Activated CD4-positive, alpha-beta T cell treated with anti-CD3 and anti-CD28 coated beads, Interleukin-2, amount 50 U/mL, for 24 hours (primary cell): ENCODE measurements at places on chromosomes 6 and 20.

- no peak for DNase-seq
These were observed 14.5 kb upstream of the CYP24A1 start for GRCh38 chr20:54188132-54188849.

DNA sequence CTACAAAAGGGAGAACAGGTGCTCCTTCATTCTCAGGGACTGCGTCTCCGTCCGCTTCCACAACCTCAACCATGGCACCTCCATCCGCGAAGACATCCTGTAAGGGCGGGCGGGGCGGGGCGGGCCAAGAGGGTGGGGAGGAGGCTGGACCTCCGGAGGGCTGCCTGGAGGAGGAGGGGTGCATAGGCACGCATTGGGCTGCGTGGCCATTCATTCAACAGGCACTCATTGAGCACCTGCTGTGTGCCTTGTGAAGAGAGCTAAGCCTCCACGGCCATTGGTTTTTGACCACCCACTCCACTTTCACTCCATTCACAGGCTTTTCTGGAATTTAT, 435 bp downstream of the ZSWIM3 start:
- DNase-seq: no peak

GRCh38 chr20:51422514-51423289, 119.8 kb downstream of the NFATC2 start:
- no peak for DNase-seq

DNA sequence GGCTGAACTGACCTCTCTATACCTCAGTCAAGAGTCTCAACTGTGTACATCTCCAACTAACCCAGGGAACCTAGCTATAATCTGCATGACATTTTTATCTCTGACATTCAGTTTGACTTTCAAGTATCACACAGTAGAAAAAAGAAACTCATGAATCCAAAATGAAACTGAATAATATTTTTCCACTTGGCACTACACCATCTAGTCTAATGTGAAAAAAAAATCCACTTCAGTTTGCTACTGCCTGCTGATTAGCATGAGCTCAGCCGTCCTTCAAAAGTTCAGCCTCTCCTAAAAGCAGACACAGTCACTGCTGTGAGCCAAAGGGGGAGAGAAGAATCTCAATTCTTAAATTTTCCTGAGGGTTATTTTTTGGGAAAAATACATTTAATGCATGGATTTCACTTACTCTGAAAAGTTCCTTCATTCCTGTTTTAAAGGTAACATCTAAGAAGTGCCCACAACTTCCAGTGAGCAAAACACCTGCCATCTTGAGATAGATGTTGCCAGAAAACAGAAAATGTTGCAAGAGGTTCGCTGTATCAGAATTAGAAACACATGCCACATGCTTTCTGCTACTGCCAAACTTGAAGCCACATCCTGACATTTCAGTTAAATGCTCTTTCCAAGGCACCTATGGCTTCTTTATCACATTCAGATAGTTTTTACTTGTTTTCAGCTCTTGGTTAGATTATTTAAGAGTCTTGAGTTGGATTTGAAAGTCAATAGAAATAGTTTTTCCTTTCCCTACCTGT, 95.4 kb downstream of the MKKS start:
- no peak for DNase-seq

GRCh38 chr6:51768087-51768486, 319.3 kb downstream of the PKHD1 start:
- no peak for DNase-seq

GRCh38 chr6:68046756-68047155, 588.3 kb upstream of the ADGRB3 start:
- no peak for DNase-seq

DNA sequence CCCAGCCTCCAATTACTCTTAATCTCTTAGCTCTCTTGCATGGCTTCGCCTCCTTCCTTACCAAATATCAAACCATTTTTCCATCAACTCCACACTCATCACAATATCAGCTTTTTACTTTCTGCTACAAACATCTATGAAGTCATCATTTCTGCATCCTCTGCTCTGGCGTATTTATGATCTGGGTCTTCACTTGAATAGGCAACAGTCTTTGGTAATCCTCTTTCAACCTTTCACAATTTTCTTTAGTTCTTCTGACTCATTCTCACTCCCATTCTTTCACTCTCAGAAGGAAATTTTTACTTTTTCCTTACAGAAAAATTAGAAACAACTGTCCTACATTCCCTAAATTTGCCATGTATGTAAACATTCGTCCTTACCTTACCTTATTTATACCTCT, 522.4 kb downstream of the HDGFL1 start:
- DNase-seq: no peak

DNA sequence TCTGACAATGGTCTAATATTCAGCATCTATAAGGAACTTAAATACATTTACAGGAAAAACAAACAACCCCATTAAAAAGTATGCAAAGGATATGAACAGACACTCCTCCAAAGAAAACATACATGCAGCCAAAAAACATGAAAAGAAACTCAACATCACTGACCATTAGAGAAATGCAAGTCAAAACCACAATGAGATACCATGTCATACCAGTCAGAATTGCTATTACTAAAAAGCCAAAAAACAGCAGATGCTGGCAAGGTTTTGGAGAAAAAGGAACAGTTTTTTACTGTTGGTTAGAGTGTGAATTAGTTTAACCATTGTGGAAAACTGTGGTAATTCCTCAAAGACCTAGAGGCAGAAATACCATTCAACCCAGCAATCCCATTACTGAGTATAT, 339.0 kb upstream of the ADGRB3 start:
- no peak for DNase-seq

GRCh38 chr6:56022678-56023077, 147.3 kb upstream of the BMP5 start:
- DNase-seq: no peak

DNA sequence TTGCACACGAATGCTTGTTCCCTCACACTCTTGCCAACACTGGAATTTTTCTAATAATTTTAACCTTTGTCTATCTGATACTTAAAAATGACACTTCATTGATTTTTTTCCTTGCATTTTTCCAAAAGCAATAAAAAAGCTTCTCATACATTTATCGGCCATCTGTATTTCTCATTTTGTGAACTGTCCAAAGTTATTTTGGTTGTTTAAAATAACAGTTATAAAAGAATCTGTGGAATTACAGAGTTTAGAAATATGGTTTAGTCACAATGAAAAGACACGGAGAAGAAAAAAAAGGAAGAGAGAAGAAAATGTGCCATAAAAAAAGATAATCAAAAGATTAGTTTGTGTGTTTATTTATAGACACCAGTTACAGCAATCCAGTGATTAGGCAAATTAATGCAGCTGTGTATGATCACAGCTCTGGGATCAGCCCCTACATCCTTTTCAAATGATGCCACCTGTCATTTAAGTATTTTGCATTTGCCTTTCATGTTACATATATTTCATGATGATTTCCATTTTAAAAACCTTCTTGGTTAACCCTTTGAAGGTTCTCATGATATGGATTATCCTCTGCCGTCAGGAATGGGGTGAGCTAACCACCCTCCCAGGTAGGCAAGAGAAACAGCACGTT, 171.7 kb downstream of the BACH2 start:
- DNase-seq: no peak

DNA sequence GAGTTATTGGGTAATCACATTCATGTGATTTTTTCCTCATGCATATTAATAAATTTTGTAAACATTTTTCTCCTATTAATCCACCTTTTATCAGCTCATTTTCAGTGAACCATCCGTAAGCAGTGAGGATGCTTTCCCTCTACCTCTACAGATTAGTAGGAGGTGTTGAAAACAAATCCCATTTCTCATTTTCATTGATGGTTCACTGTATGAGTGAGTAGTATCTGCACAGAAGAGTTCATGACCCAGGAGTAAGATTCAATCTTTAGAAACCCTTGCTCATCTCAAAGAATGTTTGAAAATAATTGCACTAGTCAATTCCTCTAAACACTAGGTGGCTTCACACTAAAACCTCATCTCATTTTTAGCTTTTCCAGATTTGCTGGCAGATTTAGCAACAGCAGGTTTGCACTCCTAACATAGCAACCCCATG, 440.0 kb downstream of the HAO1 start:
- no peak for DNase-seq

DNA sequence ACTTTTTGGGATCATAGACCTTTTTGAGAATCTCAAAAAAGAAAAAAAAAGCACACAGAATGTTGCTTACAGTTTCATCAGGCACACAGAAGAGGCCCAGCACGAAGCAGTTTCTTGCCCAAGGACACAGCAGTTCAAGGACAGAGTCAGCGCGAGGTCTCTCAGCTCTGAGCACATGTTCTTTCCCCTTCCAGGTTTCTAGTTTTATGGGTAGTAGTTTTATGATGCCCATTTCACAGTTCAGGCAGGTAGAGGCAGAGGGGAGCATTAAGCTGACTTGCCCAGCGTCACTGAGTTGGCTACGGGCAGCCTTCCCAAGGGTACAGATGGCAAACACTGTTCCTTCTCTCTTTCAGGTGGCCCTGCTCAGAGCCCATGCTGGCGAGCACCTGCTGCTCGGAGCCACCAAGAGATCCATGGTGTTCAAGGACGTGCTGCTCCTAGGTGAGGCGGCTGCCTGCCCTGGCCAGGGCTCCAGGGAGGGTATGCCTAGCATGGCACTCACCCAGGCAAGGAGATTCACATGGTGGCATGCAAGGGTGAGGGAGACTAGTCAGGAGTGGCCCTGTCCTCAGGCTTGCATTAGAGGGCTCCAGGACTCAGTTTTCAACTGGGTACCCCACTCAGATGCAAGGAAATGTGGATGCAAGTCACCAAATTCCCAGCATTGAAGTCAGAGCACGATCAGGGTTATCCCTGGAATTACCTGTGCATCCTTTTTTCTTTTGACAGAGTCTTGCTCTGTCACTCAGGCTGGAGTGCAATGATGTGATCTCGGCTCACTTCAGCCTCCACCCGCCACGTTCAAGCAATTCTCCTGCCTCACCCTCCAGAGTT, 57.4 kb upstream of the TTPAL start:
- no peak for DNase-seq

DNA sequence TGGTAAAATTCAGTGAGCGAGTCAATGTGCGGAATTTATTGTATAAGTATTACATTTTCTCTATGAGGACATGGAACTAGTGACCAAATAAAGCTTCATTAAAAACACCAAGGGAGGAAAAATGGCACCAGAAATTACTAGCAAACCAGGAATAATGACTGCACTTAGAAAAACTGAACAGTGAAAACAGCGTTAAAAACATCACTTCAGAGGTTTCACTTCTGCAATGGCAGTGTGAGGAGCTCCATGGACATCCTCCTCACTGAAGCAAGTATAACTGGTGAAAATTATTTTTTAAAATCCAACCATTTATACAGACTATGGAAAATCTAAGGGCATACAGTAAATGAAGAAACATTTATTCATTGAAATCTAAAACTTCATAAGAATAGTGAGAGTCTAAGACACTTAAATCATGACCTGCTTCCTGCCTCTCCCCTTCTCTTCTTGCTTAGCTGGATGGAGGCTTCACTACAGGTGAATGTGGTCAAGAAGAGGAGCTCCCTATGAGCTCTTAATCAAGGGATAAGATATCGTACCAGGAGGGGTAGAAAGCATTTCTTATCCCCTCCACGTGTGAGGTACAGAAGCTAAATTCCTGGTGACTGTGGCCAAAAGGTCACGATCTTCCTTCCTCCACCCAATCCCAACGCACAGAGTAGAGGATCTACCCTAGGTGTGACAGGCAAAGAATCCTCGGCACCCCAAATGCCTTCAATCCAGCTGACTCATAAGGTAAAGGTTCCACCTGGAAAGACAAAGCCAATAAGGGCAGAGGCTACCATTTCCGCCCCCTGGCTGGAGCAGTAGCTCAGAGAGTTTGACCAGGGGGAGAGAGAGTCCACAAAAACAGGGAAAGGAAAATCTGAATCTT, 12.3 kb upstream of the ASF1A start:
- no peak for DNase-seq

DNA sequence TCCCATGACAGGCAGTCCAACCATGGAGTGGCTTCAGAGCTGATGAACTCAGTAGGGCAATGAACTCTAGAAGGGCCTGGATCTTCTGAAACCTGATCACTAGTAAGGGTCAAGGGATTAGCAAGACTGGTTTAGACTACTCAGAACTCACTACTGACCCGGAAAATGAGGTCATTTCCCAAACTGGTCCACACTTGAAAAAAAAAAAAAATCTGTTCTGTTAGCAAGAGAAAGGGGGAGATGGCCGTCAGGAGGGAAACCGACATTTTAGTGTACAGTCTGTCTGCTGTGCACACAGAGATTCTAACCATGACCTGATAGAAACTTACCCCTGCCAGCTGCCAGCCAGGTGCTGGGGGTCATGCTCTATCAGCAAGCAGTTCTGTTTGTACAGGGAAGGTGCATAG, 262.4 kb upstream of the AGPAT4 start:
- no peak for DNase-seq

DNA sequence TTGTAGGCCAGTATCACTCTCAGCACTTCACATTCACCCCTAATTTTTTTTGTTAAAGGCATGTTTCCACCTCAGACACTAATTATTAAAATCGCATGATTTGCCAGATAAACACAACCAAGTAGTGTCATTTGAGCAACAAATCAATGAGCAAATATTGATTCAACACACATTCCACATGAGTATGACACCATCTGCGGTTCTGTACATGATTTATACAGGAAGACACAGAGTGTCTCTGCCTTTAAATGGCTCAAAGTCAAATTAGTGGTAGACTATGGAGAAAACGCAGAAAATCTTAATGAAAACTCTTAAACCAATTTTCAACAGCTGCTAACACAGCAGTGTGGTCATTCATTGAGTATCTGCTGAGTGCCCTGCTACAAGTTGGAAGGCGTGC, 300.2 kb downstream of the SOX4 start:
- DNase-seq: no peak

DNA sequence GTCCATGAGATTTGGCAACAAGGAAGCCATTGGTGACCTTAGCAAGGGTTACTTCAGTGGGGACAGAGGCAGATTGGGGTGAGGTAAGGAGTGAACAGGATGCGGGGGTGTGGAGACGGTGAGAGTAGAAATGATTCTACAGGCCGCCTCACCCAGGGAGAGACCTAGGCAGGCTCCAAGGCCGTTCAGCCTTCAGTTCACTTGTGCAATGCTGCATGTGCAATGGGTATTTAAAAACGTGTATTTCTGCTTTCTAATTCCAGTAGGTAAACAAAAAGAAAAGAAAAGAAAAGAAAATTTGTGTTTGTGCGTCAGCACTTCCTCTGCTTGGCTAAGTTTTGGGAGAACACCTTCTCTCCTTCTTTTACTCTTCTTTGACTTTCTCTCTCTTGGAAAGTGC, 56.8 kb downstream of the BANF2 start:
- no peak for DNase-seq

GRCh38 chr20:19433371-19434350, 221.2 kb downstream of the SLC24A3 start:
- no peak for DNase-seq

DNA sequence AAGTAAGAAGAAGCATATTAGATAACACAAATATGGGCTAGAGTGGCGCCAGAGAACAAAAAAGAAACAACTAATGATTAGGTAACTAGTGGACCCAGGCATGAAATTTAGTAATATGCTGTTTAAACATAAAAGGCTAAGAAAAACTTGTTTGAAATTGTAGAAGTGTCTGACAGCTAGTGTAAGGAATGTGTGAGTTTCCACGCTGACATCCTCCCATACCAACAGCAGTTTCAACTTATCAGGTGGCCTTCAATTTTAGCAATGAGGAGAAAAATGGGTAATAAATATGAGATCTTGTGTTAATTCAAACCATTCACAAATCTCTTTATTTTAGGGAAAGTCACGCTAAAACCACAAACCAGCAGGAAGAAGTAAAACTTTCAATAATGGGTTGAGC, 440.2 kb upstream of the FLRT3 start:
- no peak for DNase-seq

GRCh38 chr20:62742550-62742949, 33.9 kb downstream of the NTSR1 start:
- DNase-seq: no peak

GRCh38 chr20:63518351-63518861, 2.2 kb upstream of the PPDPF start:
- DNase-seq: no peak

GRCh38 chr6:84434550-84434949, 207.1 kb upstream of the CEP162 start:
- DNase-seq: no peak
